ENCODE measurements at places on chromosomes 7 and 10.
A peak's percentile ranks its signal among the peaks of the same experiment; 100 is the strongest.

DNA sequence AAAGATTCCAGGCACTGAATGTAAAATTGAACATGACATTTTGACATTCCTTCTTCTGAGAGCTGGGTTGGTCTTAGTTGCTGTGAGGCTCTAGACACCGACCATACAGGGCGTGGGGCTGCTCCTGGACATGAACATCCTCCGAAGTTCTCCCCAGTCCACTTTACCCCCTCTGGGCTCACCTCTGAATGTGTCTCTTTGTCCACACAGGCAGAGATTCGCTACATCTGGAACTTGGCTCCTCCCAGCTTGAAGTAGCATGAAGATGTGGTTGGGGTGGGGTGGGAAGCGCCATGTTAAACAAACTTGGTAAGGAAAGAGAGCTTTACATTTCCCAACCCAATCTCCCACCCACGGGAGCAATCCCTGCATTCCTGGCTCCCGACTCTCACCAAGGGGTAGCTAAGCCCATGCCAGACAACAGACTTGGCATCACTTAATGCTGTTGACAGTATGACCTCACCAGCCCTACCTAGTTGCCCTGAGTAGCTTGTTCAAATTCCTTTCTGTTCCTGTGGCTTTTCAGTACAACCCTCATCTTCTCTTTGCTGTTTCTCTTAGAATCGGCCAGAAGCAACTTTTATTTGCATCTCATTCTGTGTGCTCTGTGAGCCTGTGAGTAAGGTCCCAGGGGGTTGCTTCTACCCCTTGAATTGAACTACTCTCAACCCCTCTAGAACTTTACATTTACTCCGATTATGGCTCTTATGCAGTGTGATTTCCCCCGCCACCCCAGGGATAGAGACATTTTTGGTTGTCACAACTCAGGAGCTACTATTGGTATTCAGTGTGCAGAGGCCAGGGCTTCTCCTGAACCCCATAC lies 211.4 kb downstream of the SEC23IP start:
- no peak for DNase-seq
- H3K4me3 ChIP-seq = no peak overlapping the region
- no peaks in the 10 kb centered on the region for H3K4me1 ChIP-seq
- H3K27me3 ChIP-seq = peaks cover 4% of the 10 kb centered on the region
- H3K36me3 ChIP-seq = no peaks in the 10 kb centered on the region
- H3K27ac ChIP-seq = no peak overlapping the region

DNA sequence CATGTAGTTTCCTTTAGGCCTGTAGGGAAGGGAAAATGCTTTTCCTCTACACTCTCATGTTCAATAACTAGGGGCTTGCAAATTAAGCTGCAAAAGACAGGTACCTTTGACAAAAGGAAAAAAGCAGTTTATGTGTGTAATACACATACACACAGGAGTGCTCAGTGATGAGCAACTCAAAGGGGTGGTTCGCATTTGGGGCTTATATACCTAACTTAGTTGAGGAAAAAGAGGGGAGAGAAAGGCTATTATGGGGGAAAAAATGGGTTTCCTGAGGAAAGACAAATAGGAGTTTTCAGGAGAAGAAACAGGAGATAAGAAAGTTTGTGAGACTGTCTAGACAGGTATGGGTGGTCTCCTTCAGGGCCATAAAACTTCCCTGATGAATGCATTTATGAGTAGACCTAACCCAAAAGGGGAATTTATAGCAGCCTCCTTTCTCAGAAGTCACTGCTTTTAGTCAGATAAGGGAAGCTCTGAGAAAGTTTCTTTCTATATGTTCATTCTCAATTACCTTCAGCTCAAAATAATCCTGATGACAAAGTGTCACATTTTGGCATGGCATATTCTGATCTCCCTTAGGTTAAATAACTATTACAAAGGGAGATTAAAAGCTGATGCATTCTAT lies 55.2 kb upstream of the EZH2 start:
- DNase-seq = no peak
- no peaks in the 10 kb centered on the region for H3K27me3 ChIP-seq
- peaks cover 20% of the 10 kb centered on the region for H3K4me1 ChIP-seq
- H3K27ac ChIP-seq = peak overlapping the region; percentile 46
- H3K36me3 ChIP-seq = peaks cover 7% of the 10 kb centered on the region
- H3K4me3 ChIP-seq = peak overlapping the region; percentile 40

- H3K36me3 ChIP-seq = peaks cover 10% of the 10 kb centered on the region
- no peak overlapping the region for H3K4me3 ChIP-seq
- H3K4me1 ChIP-seq = peaks cover 2% of the 10 kb centered on the region
- no peak for DNase-seq
Observed at GRCh38 chr7:155316427-155317113, 18.9 kb downstream of the INSIG1 start.

DNA sequence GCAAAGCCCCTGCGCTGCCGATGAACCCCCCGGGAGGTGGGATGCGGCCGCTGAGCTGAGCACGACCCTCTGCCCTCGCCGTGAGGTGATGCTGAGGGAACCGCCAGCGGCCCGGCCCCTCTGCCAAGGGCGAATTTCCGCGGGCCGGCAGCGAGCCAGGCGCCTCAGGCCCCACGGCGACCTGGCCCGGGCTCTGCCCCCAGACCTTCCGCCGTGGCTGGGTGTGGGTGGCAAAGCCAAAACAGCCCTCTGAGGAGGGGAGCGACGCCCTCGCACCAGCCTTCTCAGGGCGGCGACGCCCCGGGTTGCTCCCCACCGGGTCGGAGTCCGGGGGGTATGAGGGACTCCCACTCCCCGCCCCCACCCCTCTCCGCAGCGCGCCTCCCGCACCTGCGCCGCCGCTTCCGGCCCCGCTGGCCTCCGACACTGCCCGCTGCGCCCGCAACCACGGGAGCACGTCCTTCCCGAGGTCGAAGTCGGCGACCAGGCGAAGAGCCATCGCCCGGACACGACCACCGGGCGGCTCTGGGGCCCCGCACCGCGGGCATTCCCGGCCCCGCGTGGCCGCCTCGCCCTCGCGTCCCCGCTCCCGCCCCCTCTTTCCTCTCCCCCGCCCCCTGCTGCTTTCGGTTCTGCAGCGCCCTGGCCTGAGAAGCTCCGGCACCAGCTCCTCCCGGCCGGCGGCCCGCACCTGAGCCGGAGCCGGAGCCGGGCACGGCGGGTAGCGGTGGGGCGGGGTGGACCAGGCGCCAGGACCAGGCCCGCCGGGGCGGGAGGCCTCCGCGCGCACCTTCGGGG lies at the start of gene GSAP:
Gene GSAP, minus strand, starts transcription at position 527 of the 798 bp plus-strand sequence. Its CDS starts 28 bp downstream, at position 499.
- no peaks in the 10 kb centered on the region for H3K36me3 ChIP-seq
- peaks cover 36% of the 10 kb centered on the region for H3K27me3 ChIP-seq
- H3K27ac ChIP-seq = no peak within 1 kb of the TSS
- peak; percentile 29 for DNase-seq

DNA sequence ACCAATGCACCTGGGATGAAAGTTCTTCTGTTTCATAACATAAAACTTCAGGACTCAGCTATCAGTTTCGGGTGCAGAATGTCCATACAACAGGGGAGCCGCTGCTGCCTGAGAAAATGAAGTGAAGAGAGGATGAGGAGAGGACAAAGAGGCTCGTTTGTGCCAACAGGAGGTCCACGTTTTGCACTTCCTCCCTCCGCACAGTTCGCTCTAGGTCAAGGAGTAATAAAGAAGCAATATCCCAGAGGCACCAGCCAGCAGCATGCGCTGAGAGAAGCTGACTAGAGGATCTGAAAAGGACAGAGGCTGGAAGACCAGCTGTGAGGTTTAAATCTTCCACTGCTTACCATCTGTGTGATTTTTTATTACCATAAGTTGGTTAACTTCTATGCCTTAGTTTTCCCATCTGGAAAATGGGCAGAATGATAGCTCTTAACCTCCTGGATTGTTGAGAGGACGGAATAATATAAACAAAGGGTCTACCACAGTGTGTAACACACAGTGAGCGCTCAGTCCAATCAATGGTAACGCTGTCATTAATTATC lies 709 bp downstream of the GPAM start:
- peak overlapping the region; percentile 91 for H3K27ac ChIP-seq
- DNase-seq = no peak
- peak overlapping the region; percentile 88 for H3K4me3 ChIP-seq
- peaks cover 29% of the 10 kb centered on the region for H3K4me1 ChIP-seq
- H3K36me3 ChIP-seq = peaks cover 9% of the 10 kb centered on the region

DNA sequence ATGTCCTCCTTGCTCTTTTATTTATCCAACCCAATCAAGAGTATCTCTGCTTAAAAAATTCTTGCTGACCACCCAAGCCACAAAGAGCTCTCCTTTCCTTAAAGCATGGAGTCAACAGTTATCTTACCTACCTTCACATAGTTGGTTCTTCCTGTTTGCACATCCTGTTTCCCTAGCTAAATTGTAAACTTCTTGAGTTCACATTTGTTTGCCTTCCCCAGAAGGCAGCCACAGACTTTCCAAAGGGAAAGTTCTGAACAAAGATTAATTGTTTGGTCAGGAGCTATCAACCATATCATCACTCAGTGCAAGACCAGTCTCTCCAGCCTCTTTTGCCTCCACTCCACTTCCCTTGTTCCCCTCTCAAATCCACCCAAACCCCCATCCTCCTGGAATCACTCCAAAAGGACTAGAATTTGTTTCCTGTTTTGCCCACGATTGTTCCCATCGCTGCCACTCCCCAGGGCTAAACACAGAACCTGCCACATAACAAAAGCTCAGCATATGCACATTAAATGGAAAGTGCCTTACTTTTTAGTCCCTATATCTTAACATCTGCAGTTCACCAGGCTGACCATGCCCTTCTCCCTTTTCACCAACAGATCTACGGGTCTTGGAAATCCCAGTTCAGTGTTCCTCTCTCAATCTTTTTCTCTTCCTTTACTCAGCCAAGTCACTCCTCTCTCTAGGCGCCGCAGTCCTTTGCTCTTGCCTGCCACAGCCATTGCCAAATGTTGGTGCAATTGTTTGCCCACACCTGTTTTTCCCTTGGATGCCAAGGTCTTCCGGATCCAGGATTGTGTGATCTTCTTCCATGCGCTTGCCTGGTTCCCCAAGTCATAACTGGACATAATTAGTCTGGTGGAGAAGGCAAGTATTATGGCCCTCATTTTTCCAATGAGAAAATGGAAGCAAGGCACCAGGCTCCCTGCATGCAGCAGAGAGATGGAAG lies 265.5 kb downstream of the KCNMA1 start:
- H3K27ac ChIP-seq = no peak overlapping the region
- no peaks in the 10 kb centered on the region for H3K27me3 ChIP-seq
- no peaks in the 10 kb centered on the region for H3K36me3 ChIP-seq

- no peak overlapping the region for H3K27ac ChIP-seq
- H3K27me3 ChIP-seq = no peaks in the 10 kb centered on the region
- H3K36me3 ChIP-seq = no peaks in the 10 kb centered on the region
- peaks cover 8% of the 10 kb centered on the region for H3K4me1 ChIP-seq
- no peak for DNase-seq
- no peak overlapping the region for H3K4me3 ChIP-seq
Observed at GRCh38 chr10:34373211-34373610, 441.9 kb downstream of the PARD3 start.

GRCh38 chr10:27664461-27664860 lies 81.2 kb downstream of the MKX start:
- H3K4me1 ChIP-seq = no peaks in the 10 kb centered on the region
- peaks cover 20% of the 10 kb centered on the region for H3K27me3 ChIP-seq
- no peak overlapping the region for H3K27ac ChIP-seq
- no peak for DNase-seq

DNA sequence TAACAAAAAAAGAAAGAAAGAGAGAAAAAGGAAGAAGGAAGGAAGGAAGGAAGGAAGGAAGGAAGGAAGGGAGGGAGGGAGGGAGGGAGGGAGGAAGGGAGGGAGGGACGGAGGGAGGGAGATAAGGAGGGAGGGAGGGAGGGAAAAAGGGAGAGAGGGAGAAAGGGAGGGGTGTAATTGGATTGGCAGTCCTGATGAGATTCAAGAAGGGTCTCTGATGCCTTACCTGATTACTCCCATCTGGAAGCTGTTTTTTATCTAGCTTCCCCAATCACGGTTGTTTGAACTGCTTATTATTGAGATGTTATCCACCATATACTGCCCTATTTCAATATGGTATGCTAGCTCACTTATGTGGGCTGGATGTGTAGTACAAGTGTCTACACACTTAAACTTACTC lies 27.3 kb downstream of the GNG11 start:
- DNase-seq = no peak
- no peaks in the 10 kb centered on the region for H3K36me3 ChIP-seq
- H3K27ac ChIP-seq = no peak overlapping the region
- H3K4me1 ChIP-seq = no peaks in the 10 kb centered on the region

- H3K27me3 ChIP-seq = peaks cover 12% of the 10 kb centered on the region
- peaks cover 3% of the 10 kb centered on the region for H3K4me1 ChIP-seq
- H3K4me3 ChIP-seq = no peak overlapping the region
- DNase-seq = no peak
- H3K36me3 ChIP-seq = no peaks in the 10 kb centered on the region
- H3K27ac ChIP-seq = no peak overlapping the region
Observed at GRCh38 chr10:63866747-63867140, 345.5 kb downstream of the REEP3 start.

DNA sequence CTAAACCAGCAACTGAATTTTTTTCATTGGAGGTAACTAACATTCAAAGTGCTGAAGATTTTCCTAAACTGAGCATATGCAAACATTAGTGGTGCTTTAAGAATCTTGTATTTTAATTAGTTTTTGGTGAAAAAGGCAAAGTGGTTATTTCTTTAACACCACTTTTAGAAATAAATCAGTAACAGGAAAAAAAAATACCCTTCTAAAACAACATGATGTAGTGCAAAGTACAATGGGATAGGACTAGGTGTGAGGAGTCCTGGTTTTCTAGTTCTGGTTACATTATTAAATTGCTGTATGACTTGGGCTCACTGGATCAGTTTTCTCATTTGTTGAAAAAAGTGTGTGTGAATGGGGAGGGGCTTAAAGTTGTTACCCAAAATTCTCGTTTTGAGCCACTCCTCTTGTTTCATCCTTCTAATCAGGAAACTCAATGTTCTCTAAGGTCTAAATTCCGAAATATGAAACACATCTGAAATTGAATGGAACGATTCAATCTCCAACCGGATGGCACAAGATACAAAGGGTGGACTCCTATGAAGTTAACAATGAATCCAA lies 1.8 kb downstream of the WASL start:
- H3K27me3 ChIP-seq = peaks cover 3% of the 10 kb centered on the region
- no peak for DNase-seq
- H3K4me3 ChIP-seq = peak overlapping the region; percentile 97
- peaks cover 63% of the 10 kb centered on the region for H3K4me1 ChIP-seq
- H3K27ac ChIP-seq = peak overlapping the region; percentile 93

GRCh38 chr7:71925663-71926062 lies 486.5 kb downstream of the CALN1 start:
- H3K27me3 ChIP-seq = no peaks in the 10 kb centered on the region
- no peaks in the 10 kb centered on the region for H3K4me1 ChIP-seq
- DNase-seq = no peak

GRCh38 chr10:77281719-77282118 lies 355.9 kb downstream of the KCNMA1 start:
- H3K4me1 ChIP-seq = peaks cover 11% of the 10 kb centered on the region
- no peaks in the 10 kb centered on the region for H3K36me3 ChIP-seq
- H3K27me3 ChIP-seq = peaks cover 19% of the 10 kb centered on the region
- DNase-seq = no peak

- no peak overlapping the region for H3K4me3 ChIP-seq
- H3K36me3 ChIP-seq = no peaks in the 10 kb centered on the region
- no peaks in the 10 kb centered on the region for H3K27me3 ChIP-seq
- DNase-seq = no peak
Observed at GRCh38 chr10:93859049-93859655, 34.6 kb upstream of the SLC35G1 start.

GRCh38 chr10:89887406-89887805 lies 186.0 kb downstream of the KIF20B start:
- DNase-seq = no peak
- H3K4me1 ChIP-seq = no peaks in the 10 kb centered on the region
- H3K36me3 ChIP-seq = no peaks in the 10 kb centered on the region
- H3K27me3 ChIP-seq = peaks cover 14% of the 10 kb centered on the region
- no peak overlapping the region for H3K27ac ChIP-seq

All from activated T-helper 2 cell treated with anti-CD3 and anti-CD28 coated beads, Interferon-gamma antibody, Interleukin-2, Interleukin-4, amounts not matched to agents 10 μg/mL and 5 μg/mL and 100 μg/mL, durations not matched to agents 14 hours and 24 hours and 36 hours (primary cell).